WTC11 (cell line): ENCODE measurements at places on chromosomes 13 and 19.
A peak's percentile ranks its signal among the peaks of the same experiment; 100 is the strongest.

- DNase-seq = no peak
These were observed 5.9 kb upstream of the MATK start for GRCh38 chr19:3792114-3792513.

GRCh38 chr13:46982856-46983582 lies 86.2 kb upstream of the HTR2A start:
- no peak for DNase-seq

- DNase-seq = peak; percentile 74
These were observed at the start of gene ISYNA1 for GRCh38 chr19:18437491-18438330. TSS of gene ISYNA1 (minus strand) at chr19:18438133. CDS start at chr19:18437979, 154 bp downstream.

DNA sequence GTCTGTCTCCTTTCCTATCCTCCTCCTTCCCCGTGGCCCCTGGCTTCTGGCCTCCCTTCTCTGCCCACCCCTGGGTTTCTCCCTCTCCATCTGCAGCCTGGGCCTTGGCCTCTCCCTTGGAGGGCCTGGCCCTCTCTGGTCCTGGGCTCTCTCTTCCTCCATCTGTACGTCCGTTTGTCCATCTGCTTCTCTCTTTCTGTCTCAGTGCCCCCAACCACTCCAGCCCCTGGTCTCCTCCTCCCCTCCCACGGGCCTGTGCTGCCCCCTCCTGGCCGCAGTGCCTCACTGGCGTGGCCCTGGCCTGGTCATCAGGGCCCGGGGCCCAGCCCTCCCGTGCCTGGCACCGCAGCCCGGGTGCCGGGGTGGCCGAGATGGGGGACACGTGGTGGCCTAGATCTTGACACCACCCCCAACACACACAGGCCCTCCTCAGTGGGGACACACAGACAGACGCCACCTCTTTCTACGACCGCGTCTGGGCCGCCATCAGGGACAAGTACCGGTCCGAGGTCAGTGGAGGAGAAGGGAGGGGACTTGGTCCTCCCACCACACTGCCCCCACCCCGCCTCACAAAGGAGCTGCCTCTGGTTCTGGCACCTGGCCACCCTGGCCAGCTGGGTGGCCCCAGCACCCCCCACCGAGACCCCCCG lies 11.3 kb downstream of the PRKCSH start:
- DNase-seq = peak; percentile 88

DNA sequence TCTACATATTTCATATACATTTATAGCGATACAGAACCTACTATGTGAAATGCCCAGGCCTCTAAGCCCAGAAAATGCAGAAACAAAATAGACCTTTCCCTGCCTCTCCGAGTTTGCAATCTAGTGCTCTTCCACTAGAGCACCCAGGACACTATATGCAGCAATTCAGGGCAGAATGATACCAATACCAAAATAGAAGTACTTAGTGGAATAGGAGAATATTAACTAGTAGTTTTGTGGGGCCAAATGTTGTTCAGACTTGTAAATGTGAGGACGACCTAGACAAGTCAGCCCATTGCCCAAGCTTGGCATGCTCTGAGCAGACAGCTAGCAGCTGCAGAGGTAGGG lies 35.8 kb upstream of the FLT1 start:
- DNase-seq = no peak
